ENCODE measurements at places on chromosomes 4 and X. TPM values are rescaled to one million over a fixed set of nuclear protein-coding genes. Genes with fewer than 3 reads are reported as not detected.

DNA sequence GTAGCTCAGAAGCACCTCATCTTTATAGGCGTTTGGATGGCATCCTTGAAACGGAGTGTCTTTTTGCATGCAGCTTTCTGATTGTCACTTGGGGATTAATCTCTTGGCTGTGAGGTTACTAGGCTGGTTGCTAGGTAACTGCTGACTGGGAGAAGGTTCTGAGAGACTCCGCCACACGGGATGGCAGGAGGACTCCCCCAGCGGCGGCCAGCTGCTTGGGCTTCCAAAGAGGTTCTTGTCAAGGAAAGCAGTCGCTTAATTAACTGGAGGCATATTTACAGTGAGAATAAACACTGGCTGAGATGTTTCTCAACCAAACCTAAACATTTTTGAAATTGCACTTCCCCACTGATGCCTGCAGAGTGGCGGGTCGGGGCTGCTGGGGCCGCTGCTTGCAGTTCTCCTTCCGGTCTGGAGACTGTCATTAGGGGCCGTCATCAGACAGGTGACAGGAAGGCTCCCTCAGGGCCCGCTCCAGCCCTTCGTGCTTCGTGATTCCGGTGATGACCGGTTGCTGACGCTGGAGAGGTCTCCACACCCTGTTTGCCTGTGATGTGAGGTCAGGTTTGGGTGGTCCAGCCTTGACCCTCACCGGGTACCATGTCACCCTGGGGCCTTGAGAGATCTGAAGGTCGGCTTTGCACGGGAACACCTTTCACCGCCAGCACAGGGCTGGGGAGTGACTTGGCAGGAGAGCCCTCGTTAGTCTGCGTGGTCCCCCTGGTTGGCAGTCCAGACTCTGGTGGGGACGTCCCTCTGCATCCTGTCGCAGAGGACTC, 9.1 kb downstream of the NSG1 start:
- peak; percentile 17 for DNase-seq

- no peak for DNase-seq
Measured at GRCh38 chr4:76441881-76442280, 6.9 kb downstream of the SHROOM3 start.

DNA sequence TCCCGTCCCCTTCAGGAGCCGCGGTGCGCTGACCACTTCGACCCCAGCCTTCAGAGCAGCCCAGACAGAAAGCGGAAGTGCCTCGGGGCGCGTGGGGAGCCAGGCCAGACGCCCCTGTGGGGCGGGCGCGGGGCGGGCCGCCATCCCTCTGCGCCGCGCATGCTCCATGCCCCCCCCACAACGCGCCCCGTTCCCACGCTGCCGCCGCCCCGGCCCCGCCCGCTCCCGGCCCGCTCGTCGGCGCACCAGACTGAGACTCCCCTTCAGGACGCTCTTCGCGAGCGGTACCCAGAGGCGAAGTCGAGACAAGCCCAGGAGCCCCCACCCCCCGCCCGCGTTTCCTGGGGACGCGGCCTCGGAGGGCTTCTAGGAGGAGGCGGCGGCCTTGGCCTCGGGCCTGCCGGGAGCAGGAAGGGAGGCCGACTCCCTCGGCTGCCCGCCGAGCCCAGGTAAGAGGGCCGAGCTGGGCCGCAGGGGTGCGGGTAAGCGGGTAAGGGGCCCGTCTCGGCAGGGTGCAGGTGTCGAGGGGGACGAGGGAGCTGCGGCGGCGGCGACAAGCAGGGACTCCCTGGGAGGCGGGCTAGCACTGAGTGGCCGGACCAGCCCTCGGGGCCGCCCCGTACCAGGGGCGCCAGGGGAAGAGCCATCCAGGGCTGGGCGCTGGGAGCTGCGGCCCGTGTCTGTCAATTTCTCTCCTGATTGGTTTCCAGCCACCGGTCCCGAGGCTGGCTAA, at the start of gene ZFP92:
Gene ZFP92 (plus strand): TSS at position 218 of the 733 bp plus-strand sequence. CDS start 6,851 bp downstream, outside the sequence.
- DNase-seq = peak; percentile 80

DNA sequence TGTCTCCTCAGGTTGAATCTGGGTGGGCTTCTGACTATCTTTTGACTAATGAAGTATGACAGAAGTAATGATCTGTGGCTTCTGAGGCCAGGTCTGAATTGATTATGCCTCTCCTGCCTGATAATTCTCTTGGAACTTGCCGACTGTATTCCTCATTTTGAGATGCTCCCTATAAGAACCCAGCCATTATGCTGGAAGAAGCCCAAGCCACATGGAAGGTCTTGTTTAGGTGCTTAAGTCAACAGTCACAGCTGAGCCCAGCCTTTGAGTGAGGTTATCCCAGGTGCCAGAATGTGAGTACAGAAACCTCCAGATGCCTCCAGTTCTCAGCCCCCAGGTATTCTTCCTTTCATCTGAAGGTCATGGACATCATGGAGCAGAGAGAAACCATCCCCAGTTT, 456.6 kb downstream of the IL15 start:
- DNase-seq = no peak

DNA sequence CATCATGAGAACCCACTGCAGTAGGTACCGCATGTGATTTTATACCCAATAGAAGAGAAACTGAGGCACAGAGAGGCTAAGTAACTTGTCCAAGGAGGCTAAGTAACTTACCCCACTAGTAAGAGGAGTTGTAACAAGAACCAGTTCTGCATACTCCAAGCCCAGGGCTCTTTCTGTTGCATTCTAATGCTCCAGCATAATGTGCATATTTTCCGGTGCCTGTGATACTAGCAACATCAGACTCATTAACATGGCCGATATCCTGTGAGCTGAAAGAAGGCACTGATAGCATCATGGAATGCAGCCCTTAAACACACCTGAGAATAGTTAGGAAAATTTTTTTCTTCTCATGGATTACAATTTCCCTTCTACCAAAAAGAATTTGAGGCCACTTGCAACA, 39.7 kb upstream of the KLF3 start:
- DNase-seq = no peak

- DNase-seq = no peak
Measured at GRCh38 chr4:142475663-142476062, 370.4 kb downstream of the INPP4B start.

- no peak for DNase-seq
Measured at GRCh38 chr4:150080337-150080736, 2.1 kb downstream of the DCLK2 start.

GRCh38 chr4:94650690-94651089, 107.1 kb upstream of the BMPR1B start:
- DNase-seq = no peak

GRCh38 chr4:13980317-13981310, 353.1 kb upstream of the BOD1L1 start:
- no peak for DNase-seq

- no peak for DNase-seq
Measured at GRCh38 chr4:156690572-156690971, 281.0 kb downstream of the PDGFC start.

DNA sequence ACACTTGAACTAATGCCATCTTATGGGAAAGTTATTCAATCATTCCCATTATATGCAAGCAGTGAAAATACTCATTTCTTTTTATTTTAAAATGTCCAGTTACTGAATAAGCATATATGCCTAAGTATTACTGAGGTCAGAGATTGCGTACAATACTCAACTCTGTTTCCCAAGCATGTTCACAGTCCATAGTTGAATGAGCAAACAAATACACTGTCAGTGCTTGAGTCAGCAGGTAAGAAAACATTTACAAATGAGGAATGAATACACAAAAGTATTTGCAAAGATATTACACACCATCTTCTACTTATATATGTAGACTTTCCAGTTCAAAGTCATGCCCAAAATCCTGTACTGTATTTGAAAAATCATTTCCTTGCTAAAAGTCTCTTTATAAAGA, 74.1 kb downstream of the TSPAN5 start:
- no peak for DNase-seq

DNA sequence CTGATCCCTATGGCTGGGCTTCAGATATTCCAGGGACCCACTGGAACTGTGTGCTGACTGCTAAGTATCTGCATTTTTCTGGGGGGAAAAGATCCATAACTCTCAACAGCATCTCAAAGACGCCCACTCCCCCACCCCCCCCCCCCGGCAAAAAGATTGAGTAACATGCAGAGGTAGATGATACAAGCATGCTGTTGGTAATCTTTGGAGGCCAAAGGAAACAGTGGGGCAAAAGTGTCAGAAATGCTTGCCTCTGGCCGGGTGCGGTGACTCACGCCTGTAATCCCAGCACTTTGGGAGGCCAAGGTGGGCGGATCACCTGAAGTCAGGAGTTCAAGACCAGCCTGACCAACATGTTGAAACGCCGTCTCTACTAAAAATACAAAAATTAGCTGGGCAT, 12.2 kb downstream of the XPNPEP2 start:
- peak; percentile 32 for DNase-seq

DNA sequence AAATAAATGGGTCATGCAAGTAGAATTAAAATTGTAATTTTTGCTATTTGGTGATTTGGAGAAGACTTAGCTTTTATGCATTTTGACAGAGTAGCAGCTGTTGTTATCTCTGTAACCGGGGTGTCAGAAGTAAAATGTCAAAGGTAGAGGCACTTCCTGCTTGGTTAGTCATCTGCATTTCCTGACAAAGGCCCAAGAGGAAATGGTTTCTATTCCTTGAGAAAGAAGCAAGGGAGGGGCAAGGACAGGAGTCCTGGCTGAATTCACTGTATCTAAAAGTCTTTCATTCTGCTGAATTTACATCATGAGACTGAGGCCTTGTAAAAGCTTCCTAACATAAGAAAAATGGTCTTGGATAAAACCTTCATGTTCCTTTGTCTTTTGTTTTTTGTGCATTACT, 550.9 kb upstream of the BOD1L1 start:
- no peak for DNase-seq

DNA sequence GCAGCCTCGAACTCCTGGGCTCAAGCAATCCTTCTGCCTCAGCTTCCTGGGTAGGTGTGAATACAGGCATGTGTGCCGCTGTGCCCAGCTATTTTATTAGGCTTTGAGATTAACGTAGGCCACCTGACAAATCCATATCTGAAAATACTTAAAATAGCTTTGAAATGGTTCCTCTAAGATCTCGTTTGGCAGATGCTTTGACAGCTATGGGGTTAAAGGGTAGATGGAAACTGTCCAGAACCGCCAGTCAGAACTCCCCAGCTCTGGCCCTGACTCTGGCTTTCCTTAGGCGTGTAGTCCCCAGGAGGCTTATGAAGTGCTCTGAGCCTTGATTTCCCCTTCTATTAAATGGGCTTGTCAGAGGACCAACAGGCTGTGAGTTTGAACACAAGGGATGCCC, 32.8 kb upstream of the STIM2 start:
- no peak for DNase-seq

- no peak for DNase-seq
Measured at GRCh38 chr4:98601708-98602107, 56.7 kb downstream of the TSPAN5 start.

DNA sequence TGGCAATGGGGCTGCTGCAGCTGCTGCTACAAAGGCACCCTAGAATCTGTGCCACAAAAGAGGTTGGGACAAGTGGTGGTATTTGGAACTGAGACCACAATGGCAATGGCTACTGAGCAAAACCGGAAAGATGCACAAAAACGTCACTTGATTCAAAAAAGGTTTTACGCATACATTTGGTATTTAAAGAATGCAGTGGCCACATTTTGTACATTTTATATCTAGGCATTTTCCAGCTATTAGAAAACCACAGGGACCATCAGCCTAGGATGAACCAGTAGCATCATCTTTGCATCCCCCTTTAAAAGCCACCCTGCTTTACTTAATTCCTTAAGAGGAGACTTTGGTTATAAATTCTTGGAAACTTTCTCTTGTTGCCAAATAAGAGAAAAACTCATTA, 104.8 kb upstream of the CXCL13 start:
- no peak for DNase-seq

GRCh38 chr4:168880072-168880675, 129.9 kb downstream of the CBR4 start:
- DNase-seq = no peak

- DNase-seq = no peak
Measured at GRCh38 chr4:79295086-79295485, 30.8 kb downstream of the NAA11 start.

- no peak for DNase-seq
Measured at GRCh38 chr4:41287005-41287404, 30.3 kb downstream of the UCHL1 start.

GRCh38 chrX:11781734-11782370, 23.8 kb downstream of the MSL3 start:
- no peak for DNase-seq

GRCh38 chrX:30141966-30142365, 73.4 kb upstream of the MAGEB2 start:
- no peak for DNase-seq

GASK1B gene
- total RNA-seq = 51.6 TPM

KDR gene
- total RNA-seq = 15.1 TPM

STPG2 gene
- total RNA-seq = 0.19 TPM

LINC00632 gene
- total RNA-seq = 829 TPM

CHRNA9 gene
- total RNA-seq = not detected

RXFP1 gene
- 7.8 TPM for total RNA-seq

HTN3 gene
- not detected for total RNA-seq

TMEM175 gene
- 16.4 TPM for total RNA-seq

AFM gene
- not detected for total RNA-seq

Measured in posterior vena cava (tissue), 2 donors.